ENCODE measurements at places on chromosomes 1 and 21.

GRCh38 chr21:33023574-33024200, 2.0 kb upstream of the OLIG2 start:
- DNase-seq: no peak

- DNase-seq: peak; percentile 59
Observed at GRCh38 chr1:227134686-227135314, 183.5 kb downstream of the CDC42BPA start.

- DNase-seq: peak; percentile 21
Observed at GRCh38 chr1:107883562-107883961, 81.4 kb downstream of the VAV3 start.

GRCh38 chr1:234932106-234932505, 196.5 kb downstream of the TOMM20 start:
- no peak for DNase-seq

- DNase-seq: no peak
Observed at GRCh38 chr1:236021424-236022135, 43.3 kb downstream of the NID1 start.

All from fibroblast of pulmonary artery (primary cell).